ENCODE measurements at places on chromosomes 1 and 21.

DNA sequence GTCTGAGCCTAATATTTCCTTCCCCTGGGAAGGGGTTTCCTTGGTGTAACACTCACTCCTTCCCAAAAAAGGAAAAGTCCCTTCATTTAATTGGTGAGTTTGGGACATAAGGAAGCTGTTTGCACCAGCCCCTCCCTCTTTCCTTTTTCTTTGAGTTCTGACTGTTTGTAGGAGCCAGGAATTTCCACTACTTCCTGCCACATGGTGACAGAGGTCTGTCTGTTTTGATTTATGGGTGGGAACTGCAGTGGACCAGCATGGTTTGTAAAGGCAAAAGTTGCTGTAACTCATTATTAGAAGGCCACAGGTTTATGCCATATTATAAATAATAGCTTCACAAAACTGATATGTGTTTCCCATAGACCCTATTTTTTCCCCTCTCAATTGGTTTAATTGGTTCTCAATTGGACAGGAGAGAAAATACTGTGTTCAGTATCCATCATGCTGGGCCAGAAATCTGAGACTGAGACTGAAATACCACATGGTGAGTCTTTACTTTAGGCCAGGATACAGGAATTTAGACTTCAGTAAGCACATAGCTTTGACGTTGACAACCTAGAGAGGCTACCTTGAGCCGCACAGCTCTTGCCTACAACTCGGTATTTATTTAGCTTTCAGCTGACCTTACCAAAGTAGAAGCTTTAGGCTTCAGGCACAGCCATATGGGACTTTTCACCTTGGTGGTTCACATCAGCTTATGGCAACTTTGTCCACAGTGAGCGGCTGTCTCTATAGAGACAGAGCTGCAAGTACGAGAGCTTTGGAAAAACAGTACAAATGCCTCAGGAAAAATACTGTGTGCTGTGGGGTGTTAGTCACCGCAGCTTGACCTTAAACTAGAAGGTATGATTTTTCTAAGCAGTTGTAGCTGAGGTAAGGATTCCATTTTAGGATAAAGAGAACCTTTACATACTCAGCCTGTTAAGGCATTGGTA is 40.0 kb upstream of the RGS7 start:
- DNase-seq, result no peak

GRCh38 chr1:14517841-14518180 is 80.7 kb upstream of the KAZN start:
- no peak for DNase-seq

DNA sequence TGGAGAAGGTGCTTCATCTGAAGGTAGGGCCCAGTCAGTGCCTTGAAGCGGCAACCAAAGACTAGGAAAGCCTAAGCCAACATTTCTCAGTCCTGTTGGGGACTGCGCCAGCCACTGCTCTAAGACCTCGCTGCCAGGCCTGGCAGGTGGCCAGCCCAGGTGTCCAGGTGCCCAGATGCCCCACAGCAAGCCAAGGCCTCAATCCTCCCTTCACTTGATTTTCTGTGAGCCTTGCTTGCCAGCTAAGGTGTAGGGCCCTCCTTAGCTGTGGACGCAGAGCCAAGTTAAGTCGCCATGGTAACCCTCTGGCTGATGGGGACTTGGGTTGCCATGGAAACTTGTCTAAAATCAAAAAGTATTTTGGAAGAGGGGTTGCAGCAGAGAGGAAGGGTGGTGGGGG is 135.0 kb downstream of the NAV1 start:
- DNase-seq, result no peak

DNA sequence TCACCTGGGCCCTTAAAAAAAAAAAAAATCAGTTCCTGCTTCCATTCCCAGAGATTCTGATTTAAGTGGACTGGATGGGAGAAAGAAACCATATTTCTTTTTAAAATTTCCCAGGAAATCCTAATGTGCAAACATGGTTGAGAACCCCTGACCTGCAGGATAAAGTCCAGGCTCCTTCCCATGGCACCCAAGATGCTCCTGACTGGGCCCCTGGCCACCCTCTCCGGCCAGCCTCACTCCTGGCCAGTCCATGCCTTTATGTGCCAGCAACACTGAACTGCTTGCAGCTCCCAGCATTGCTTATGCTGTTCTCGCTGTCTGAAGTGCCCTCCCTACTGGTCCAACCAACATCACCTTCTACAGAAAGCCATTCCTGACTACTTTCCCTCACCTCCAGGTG is 93.9 kb downstream of the TEX35 start:
- no peak for DNase-seq

GRCh38 chr1:86380257-86380861 is 15.8 kb downstream of the ODF2L start:
- peak; percentile 72 for DNase-seq

DNA sequence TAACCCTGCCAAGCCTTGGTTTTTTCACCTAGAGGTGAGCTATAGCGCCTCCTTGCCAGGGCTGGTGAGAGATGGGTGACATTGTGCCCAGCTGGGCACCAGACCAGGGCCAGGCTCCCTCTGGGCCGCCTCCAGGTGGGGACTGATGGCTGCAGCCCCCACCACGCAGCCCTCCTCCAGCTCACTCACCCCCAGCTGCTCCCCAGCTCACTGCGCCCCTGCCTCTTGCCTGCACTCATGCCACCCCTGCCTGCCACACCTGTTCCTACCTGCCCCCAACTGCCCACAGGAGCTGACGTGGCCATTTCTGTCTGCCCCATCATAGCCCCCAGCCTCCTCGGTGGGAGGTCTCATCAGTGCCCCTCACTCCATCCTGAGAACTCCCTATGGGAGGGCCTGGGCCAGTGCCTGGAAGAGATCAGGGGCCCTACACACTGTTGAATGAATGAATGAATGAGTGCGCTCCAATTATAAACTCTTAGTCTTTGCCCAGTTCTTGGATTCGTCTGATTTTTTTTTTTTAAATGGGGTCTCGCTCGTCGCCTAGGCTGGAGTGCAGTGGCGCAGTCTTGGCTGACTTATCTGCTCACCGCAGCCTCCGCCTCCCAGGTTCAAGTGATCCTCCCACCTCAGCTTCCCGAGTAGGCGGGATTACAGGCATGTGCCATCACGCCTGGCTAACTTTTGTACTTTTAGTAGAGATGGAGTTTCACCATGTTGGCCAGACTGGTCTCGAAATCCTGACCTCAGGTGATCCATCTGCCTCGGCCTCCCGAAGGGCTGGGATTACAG is 26.4 kb upstream of the VPS13D start:
- DNase-seq, result no peak

- no peak for DNase-seq
These were observed 38.2 kb upstream of the KCND3 start for GRCh38 chr1:112027696-112028095.

GRCh38 chr1:113452921-113453770 is 62.8 kb downstream of the MAGI3 start:
- DNase-seq, result peak; percentile 47

- DNase-seq, result peak; percentile 27
These were observed 28.3 kb upstream of the PKN2 start for GRCh38 chr1:88655685-88656299.

DNA sequence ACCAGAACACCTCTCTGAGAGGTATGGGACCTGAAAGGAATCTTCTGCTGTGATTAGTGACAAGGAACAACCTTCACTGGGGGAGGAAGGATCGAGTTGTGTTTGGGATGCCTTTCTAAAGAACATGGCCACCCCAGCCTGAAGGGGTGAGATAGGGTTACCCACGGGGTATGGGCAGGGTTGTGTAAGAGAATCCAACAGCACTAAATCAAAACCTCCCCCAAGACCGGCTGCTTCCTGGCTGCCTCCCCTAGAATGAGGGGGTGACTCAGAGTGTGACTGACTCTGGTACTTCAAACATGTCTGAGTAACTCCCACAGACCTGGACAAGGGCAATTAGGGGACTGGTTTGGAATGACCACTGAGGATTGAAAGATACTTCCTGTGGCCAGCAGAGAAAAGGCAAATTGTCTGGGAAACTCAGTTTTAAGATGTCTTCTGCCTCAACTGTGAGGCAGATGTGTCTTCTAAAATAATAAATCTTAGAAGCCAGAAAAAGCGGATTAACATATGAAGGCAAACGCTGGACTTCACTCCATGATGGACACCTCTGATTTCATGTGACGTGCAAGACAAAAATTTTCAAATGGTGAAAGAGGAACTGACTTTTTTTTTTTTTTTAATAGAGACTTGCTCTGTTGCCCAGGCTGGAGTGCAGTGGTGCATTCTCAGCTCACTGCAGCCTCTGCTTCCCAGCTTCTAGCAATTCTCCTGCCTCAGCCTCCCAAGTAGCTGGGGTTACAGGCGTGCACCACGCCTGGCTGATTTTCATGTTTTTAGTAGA is 6.7 kb upstream of the PTPN14 start:
- DNase-seq, result peak; percentile 56

GRCh38 chr1:149962039-149962647 is 25.5 kb upstream of the MTMR11 start:
- peak; percentile 82 for DNase-seq

DNA sequence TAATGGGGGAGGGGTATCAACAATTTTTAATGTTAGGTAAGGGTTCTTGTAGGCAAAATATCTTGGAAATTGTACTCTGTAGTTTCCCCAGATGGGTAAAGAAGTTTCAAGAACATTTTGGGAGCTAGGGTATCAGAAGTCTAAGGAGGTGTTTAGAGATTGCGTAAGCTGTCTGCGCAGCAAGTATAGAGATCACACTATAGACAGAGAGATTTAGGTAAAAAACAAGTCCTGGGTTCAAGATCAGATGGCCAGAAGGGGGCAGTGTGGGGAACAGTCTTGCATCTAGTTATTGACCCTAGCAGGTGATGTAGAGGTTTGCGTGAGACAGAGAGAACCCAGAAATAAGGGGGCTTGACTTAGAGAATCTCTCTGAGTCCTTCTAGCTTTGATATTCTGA is 80.8 kb downstream of the S1PR1 start:
- no peak for DNase-seq

- no peak for DNase-seq
These were observed 121.2 kb downstream of the PIK3R3 start for GRCh38 chr1:46011121-46011695.
